T-cell (primary cell): ENCODE measurements at places on chromosomes 4 and X. TPM values are rescaled to one million over a fixed set of nuclear protein-coding genes. Genes with fewer than 3 reads are reported as not detected.

DNA sequence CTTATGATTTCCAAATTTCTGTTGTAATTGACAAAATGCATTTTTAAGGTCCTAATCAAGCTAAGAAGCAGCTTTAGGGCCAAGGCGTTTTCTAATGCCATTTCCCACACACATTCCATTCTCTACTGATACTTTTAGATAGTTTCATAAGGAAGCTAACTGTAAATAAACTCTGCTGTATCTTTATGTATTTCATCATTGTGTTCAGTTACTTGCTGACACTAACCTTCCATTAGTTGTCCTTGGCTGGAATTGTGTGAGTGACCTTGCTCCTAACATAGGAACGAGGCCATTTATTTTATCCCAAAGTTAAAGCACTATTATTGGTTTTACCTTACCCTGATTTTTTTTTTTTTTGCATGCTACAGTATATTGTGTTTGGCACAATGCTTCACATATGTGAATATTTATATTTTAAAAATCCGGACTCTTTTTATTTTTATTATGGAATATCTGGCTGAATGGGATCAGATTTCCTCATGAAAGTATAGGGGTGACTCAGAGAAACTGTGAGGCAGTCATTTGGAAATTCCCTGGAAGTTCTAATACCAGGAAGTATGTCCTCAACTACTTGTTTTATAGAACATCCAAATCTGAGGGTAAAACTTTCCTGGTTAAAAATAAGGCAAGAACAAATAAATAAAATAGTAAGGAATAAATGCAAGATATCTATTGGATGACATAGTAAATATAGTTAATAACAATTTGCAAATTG is 62.7 kb upstream of the SORBS2 start:
- no peaks in the 10 kb centered on the region for H3K36me3 ChIP-seq
- H3K4me3 ChIP-seq, result no peak overlapping the region
- no peak overlapping the region for H3K27ac ChIP-seq
- no peak for DNase-seq

GRCh38 chrX:116972362-116972761 is 509.6 kb upstream of the CT83 start:
- DNase-seq, result no peak
- no peaks in the 10 kb centered on the region for H3K4me1 ChIP-seq
- H3K27ac ChIP-seq, result no peak overlapping the region
- no peaks in the 10 kb centered on the region for H3K36me3 ChIP-seq

- no peak overlapping the region for H3K27ac ChIP-seq
- H3K4me1 ChIP-seq, result no peaks in the 10 kb centered on the region
- DNase-seq, result no peak
These were observed 50.5 kb upstream of the NDST3 start for GRCh38 chr4:117983541-117984365.

The GAK gene
- total RNA-seq, result 223 TPM

- no peak overlapping the region for H3K27ac ChIP-seq
- peaks cover 4% of the 10 kb centered on the region for H3K27me3 ChIP-seq
- no peak overlapping the region for H3K4me3 ChIP-seq
- DNase-seq, result no peak
These were observed 34.0 kb downstream of the ETDB start for GRCh38 chrX:135086197-135086854.

- no peak for DNase-seq
- no peak overlapping the region for H3K4me3 ChIP-seq
- no peaks in the 10 kb centered on the region for H3K27me3 ChIP-seq
- H3K36me3 ChIP-seq, result no peaks in the 10 kb centered on the region
- H3K4me1 ChIP-seq, result no peaks in the 10 kb centered on the region
- no peak overlapping the region for H3K27ac ChIP-seq
These were observed 233.9 kb upstream of the EDA2R start for GRCh38 chrX:66872771-66873170.

- no peak overlapping the region for H3K4me3 ChIP-seq
- H3K4me1 ChIP-seq, result no peaks in the 10 kb centered on the region
- H3K27ac ChIP-seq, result no peak overlapping the region
- no peaks in the 10 kb centered on the region for H3K27me3 ChIP-seq
These were observed 198.9 kb upstream of the GEMIN8 start for GRCh38 chrX:14228611-14229010.

DNA sequence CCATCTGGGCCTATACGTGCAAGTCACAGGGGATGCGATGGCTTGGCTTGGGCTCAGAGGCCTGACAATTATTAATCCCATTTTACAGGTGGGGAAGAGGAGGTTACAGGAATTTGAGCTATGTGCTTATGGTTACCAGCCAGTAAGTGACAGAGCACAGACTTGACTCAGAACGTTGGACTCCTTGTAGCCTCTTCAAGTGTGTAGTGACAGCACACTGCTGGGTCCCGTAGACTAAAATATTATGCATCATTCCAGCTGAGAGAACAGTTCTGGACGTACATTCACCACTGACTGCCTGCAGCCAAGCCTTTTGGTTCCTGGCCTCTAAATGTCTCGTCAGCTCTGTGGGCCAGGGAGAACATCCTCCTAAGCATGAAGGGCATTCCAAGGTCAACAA is 314.5 kb downstream of the GPAT3 start:
- H3K36me3 ChIP-seq, result no peaks in the 10 kb centered on the region
- H3K27me3 ChIP-seq, result peaks cover 5% of the 10 kb centered on the region
- H3K4me3 ChIP-seq, result no peak overlapping the region
- no peak for DNase-seq

The SLC4A4 gene
- total RNA-seq, result 0.86 TPM

DNA sequence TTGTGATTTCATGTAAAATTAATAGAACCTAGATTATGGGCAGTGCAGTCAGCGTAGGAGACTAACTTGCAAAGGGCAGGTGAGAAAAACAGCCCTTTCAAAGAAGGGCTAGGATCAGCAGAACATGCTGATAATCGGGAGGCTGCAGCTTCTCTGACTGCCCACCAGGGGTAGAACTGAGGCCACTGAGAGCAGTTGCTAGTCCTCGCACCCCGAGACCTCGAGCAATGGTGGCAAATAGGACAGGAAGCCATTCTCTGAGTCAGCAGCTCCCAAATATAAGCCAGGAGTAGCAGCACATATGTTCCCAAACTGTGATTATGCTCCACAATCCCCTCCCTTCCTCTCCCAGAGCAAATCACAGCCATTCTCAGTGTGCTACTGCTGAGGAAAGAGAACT is 186.5 kb downstream of the MSL3 start:
- H3K4me1 ChIP-seq, result no peaks in the 10 kb centered on the region
- H3K36me3 ChIP-seq, result no peaks in the 10 kb centered on the region
- H3K27me3 ChIP-seq, result peaks cover 2% of the 10 kb centered on the region
- H3K27ac ChIP-seq, result no peak overlapping the region
- H3K4me3 ChIP-seq, result no peak overlapping the region

The NEIL3 gene
- total RNA-seq, result 0.43 TPM

- no peaks in the 10 kb centered on the region for H3K4me1 ChIP-seq
- no peak for DNase-seq
- no peaks in the 10 kb centered on the region for H3K27me3 ChIP-seq
- H3K36me3 ChIP-seq, result peaks cover 4% of the 10 kb centered on the region
These were observed 64.1 kb downstream of the ZNF81 start for GRCh38 chrX:47900833-47901232.

The TAF7L gene
- total RNA-seq, result not detected

DNA sequence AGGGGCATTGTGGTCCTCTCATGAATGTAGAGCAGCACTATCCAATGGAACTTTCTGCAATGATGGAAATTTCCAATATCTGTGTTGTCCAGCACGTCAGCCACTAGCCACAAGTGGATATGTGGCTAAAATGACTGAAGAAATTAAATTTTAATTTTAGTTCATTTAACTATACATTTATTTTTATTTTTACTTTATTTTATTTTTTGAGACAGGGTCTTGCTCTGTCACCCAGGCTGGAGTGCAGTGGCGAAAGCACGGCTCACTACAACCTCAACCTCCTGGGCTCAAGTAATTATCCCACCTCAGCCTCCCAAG is 13.3 kb upstream of the RBBP7 start:
- H3K27ac ChIP-seq, result no peak overlapping the region
- peaks cover 2% of the 10 kb centered on the region for H3K4me1 ChIP-seq
- H3K4me3 ChIP-seq, result no peak overlapping the region
- no peaks in the 10 kb centered on the region for H3K27me3 ChIP-seq

- DNase-seq, result no peak
- H3K36me3 ChIP-seq, result peaks cover 3% of the 10 kb centered on the region
- H3K4me3 ChIP-seq, result no peak overlapping the region
These were observed 47.0 kb downstream of the RBPJ start for GRCh38 chr4:26367811-26368210.
